ENCODE measurements at places on chromosomes 7 and 10. TPM values are rescaled to one million over a fixed set of nuclear protein-coding genes. Genes with fewer than 3 reads are reported as not detected.
A peak's percentile ranks its signal among the peaks of the same experiment; 100 is the strongest.

Gene MACROH2A2
- polyA plus RNA-seq: 13.3 TPM

Gene GNGT1
- not detected for polyA plus RNA-seq

Gene VSTM4
- 5.6 TPM for polyA plus RNA-seq

Gene AVPI1
- polyA plus RNA-seq: 6.6 TPM

Gene WDR86
- polyA plus RNA-seq: not detected

Gene ZP3
- 1.3 TPM for polyA plus RNA-seq

Gene C10orf105
- 0.08 TPM for polyA plus RNA-seq

Gene SP8
- not detected for polyA plus RNA-seq

Gene RUFY2
- 3.2 TPM for polyA plus RNA-seq

DNA sequence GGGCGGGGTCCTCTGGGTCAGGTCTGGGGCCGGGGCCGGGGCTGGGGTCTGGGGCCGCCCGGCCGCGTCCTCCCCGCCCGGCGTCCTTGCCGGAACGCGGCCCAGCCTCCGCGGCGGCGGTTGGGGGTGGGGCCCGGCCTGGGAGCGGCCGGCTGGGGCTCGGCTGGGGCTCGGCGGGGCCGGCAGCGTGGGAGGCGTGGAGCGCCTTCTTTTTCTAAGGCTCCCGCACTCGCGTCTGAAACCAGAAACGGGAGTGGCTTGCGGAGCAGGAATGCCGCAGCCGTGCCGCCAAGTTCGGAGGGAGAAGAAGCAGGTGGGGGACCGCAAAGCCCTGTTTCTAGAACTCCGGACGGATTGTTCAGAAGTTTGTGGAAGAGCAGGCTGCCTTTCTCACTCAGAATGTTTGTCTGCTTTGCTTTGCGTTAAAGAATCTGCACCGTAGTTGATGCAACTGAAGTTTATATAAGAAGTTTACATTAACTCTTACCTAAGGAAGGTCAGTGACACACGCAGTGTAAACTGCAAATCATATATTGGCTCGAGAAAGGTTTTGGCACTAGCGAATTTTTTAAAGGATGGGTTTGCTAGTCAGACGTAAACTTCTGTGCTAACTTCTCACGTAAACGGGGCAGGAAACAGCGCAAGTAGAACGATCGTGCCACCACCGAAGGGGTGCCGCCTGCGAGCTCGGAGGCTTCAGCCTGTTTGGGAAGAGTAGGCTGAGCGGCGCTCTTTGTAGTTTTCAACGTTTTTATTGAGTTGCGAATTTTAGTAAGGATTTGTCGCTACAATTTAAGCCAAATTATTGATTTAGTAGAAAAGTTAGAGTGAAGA is 729 bp downstream of the DNAJB6 start:
- H3K4me1 ChIP-seq: peaks cover 38% of the 10 kb centered on the region
- H3K36me3 ChIP-seq: no peaks in the 10 kb centered on the region
- H3K27ac ChIP-seq: peak overlapping the region; percentile 90
- H3K27me3 ChIP-seq: no peaks in the 10 kb centered on the region
- H3K4me3 ChIP-seq: peak overlapping the region; percentile 88
- DNase-seq: peak; percentile 75

DNA sequence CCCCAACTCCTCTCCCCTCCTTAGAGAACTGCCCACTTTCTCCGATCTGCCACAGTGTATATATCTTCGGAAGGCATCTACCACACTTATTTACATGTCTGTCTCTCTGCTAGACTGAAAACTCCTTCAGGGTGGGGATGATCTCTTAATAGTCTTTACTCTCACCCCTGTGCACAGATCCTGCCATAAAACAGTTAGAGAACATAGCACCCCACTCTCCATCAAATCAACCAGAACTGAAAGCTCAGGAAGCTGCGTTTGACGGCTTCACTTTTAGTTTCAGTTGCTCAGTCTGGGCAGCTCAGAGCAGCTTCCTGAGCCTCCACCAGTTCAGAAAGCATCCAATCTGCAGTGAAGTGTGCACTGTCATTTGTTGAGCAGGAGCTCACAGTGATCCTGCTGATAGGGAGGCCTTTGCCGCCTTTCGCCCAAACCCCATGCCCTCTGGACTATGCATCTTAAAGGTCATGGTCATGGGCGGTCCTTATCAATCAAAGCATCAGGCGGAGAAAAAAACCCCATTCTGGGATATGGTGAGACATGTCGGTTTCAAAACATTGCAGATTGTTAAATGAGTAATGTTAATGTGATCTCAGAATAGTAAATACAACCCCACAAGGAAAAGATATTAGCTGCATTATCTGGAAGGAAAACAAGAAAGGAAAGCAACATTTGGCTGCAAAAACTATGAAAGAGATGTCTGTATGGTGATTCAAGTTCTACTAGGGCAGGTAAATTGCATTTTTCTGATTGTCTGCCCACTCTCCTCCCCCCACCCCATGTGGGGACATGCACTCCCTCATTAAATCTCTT is 167.1 kb upstream of the ADO start:
- peaks cover 11% of the 10 kb centered on the region for H3K4me1 ChIP-seq
- peak overlapping the region; percentile 38 for H3K4me3 ChIP-seq
- H3K36me3 ChIP-seq: no peaks in the 10 kb centered on the region
- H3K27me3 ChIP-seq: no peaks in the 10 kb centered on the region

DNA sequence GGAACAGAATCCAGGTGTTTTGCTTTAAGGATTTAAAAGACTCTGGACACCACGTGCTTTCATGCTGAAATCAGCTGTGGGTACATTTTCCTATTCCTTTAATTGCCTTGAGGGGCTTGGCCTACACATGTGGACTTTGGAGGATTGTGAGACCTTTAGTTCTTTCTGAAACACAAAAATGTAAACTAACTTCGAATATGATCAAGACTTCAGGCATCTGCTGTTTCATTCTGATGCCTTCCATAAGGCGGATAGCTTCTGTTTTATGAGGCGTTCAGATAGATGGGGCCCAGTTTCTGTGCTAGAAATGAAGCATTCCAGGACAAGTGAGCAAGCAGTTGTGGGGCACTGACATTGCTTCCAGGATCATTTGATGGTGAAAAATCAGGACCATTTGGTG is 1.5 kb upstream of the NOBOX start:
- H3K36me3 ChIP-seq: no peaks in the 10 kb centered on the region
- no peak overlapping the region for H3K4me3 ChIP-seq
- peaks cover 17% of the 10 kb centered on the region for H3K27me3 ChIP-seq
- no peak overlapping the region for H3K27ac ChIP-seq

- no peaks in the 10 kb centered on the region for H3K4me1 ChIP-seq
- no peaks in the 10 kb centered on the region for H3K27me3 ChIP-seq
- H3K27ac ChIP-seq: no peak overlapping the region
These were observed 35.4 kb upstream of the TECTB start for GRCh38 chr10:112247791-112248190.

- DNase-seq: no peak
- H3K4me1 ChIP-seq: no peaks in the 10 kb centered on the region
- no peaks in the 10 kb centered on the region for H3K27me3 ChIP-seq
These were observed 314.7 kb downstream of the PLXNA4 start for GRCh38 chr7:132261327-132262159.

DNA sequence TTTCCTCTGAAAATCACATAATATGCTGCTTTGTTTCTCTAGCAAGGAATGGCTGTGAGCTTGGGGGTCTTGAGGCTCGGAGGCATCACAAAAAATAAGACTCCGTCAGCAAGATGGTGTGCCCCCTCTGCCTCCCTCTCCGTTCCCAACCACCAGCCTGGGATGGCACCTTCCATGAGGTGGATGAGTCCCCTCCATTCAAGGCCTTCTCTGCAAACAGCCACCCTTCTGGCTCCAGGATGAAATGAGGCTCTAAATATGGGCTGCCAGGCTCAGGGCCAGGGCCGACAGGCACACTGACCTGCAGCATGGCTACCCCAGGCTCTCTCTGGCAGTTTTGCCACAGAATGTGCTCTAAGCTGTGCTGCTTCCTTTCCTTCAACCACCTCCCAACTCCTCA is 521.5 kb downstream of the PTPRN2 start:
- H3K4me1 ChIP-seq: no peaks in the 10 kb centered on the region
- H3K36me3 ChIP-seq: no peaks in the 10 kb centered on the region
- peaks cover 4% of the 10 kb centered on the region for H3K27me3 ChIP-seq
- no peak overlapping the region for H3K27ac ChIP-seq
- DNase-seq: no peak

DNA sequence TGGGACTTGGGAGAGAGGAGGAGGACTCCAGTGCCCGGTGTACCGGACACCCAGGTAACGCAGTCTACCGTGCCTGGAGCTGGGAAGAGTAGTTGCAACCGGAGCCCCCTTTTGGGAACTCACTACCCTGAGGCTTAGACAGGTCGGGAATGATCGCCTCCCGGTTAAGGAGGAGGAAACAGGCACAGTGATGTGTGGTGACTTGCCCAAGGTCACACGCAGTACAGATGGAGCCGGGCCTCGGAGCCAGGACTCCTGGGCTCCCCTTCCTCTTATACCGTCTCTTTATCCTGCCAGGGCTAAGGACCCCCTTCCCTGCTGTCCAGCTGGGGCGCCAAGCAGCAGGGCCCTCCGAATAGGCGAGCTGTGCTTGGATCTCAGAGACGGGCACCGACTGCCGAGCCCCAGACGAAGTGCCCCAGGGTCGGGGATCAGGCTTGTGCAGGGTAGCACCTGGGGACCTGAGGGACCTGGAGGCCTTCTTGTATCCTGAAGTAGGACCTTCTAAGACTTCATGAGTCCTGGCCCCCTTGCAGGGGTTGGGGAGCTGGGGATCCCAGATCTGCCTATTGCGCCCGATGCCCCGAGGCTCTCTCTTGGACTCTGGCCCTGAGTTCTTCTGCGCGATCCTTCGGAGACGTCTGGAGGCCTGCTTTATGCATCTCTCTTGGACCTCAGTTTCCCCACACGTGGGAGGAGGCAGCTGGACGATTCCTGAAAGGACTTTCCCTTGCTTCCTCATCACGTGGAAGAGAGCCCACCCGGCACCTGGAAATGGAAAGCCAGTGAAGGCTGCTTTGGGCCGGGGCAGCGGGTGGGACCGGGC is 767 bp upstream of the CYP26A1 start:
- peaks cover 21% of the 10 kb centered on the region for H3K4me1 ChIP-seq
- H3K4me3 ChIP-seq: peak overlapping the region; percentile 46
- peaks cover 95% of the 10 kb centered on the region for H3K27me3 ChIP-seq
- no peaks in the 10 kb centered on the region for H3K36me3 ChIP-seq
- DNase-seq: no peak

DNA sequence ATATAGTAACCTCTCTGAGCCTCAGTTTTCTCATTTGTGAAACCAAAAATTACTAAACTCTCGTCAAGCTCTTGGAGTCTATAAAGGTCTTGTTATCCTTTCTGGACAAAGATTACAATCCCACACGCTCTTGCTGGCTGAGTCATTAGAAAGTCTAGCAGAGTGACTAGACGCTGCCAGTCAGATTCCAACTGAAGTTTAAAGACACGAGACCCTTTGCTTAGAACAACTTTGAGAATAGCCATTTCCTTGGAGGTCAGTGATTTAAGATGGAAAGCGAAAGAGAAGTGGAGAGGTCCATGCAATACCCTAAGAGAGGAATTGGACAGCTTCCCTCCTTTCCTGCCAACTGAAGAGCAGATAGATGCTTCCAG is 119.5 kb downstream of the APBB1IP start:
- H3K36me3 ChIP-seq: no peaks in the 10 kb centered on the region
- no peak overlapping the region for H3K4me3 ChIP-seq
- H3K27ac ChIP-seq: no peak overlapping the region
- peaks cover 6% of the 10 kb centered on the region for H3K27me3 ChIP-seq

DNA sequence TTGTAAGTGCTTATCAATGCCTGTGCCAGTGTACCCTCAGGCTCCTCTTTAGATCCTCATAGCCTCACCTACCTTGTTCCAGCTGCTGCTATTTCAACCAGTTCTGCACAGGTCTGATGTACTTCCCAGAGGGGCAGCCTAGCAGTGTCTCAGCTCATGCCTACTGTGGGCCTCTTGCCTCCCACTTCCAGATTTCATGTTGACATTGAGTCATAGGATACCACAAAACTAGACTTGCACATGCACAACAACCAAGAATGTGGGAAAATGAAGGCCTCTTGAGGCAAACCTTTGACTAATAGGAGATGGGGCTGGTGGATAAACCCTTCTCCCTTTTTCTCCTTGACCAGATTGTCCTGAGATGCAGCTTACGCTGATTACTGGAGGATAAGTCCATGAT is 31.0 kb downstream of the PON3 start:
- no peak overlapping the region for H3K27ac ChIP-seq
- no peaks in the 10 kb centered on the region for H3K4me1 ChIP-seq
- no peak overlapping the region for H3K4me3 ChIP-seq
- H3K36me3 ChIP-seq: no peaks in the 10 kb centered on the region
- no peaks in the 10 kb centered on the region for H3K27me3 ChIP-seq

DNA sequence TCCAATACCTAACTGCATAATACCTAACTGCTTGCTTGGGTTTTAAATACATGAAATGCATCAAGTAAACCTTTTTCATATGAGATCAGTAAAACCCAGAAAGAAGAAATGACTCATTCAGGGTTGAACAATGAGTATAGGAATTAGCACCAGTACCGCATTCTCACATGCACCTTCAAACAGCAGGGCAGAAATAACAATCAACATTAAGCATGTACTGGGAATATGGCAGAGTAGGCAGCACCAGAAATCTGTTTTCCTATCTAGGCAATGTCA is 850.3 kb upstream of the SORCS1 start:
- DNase-seq: no peak
- no peaks in the 10 kb centered on the region for H3K36me3 ChIP-seq
- no peak overlapping the region for H3K4me3 ChIP-seq

GRCh38 chr10:50515420-50515819 is 108.3 kb downstream of the SGMS1 start:
- H3K27ac ChIP-seq: no peak overlapping the region
- H3K27me3 ChIP-seq: no peaks in the 10 kb centered on the region
- H3K4me1 ChIP-seq: no peaks in the 10 kb centered on the region
- H3K36me3 ChIP-seq: peaks cover 9% of the 10 kb centered on the region

DNA sequence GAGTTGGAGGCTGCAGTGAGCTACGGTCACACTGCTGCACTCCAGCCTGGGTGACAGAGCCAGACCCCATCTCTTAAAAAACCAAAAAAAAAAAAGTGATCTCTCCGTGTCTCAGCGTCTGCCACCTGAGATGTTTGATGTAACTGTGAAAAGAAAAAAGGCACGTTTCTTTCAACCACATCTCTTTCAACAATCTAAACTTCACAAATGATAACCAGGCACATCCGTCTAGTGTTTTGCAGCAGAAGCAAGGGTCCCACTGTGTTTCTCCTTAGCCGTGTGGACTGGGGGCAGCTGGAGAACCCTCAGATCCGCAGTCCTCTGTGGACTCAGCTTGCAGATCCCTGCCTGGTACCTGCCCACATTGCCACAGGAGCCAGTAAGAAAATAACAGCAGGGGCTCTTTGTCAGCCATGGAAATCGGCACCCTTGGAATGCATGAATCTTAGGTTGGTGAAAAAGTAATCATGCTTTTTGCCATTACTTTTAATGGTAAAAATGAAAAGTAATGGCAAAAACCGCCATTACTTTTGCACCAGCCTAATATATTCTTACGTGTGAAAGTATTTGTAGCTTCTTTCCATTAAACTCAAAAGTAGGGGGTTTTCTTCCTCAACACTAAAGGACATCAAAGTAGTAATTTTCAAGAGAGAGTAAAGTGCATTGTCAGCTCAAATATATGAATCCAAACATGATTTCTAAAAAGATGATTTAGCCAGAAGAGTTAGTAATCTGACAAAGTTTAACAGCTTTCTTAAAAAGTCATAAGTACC is 276.5 kb downstream of the CCDC3 start:
- H3K27ac ChIP-seq: no peak overlapping the region
- no peaks in the 10 kb centered on the region for H3K27me3 ChIP-seq
- H3K4me3 ChIP-seq: no peak overlapping the region
- H3K36me3 ChIP-seq: no peaks in the 10 kb centered on the region
- no peak for DNase-seq

GRCh38 chr7:2932402-2933251 is 88.5 kb upstream of the GNA12 start:
- DNase-seq: no peak
- H3K27me3 ChIP-seq: peaks cover 28% of the 10 kb centered on the region
- no peaks in the 10 kb centered on the region for H3K4me1 ChIP-seq
- H3K36me3 ChIP-seq: no peaks in the 10 kb centered on the region
- no peak overlapping the region for H3K27ac ChIP-seq

GRCh38 chr7:127154101-127154500 is 98.6 kb downstream of the GRM8 start:
- no peaks in the 10 kb centered on the region for H3K4me1 ChIP-seq
- no peaks in the 10 kb centered on the region for H3K36me3 ChIP-seq
- H3K27ac ChIP-seq: no peak overlapping the region
- no peak for DNase-seq
- no peaks in the 10 kb centered on the region for H3K27me3 ChIP-seq

All from heart left ventricle (tissue), 16 donors.